ENCODE measurements at places on chromosomes 16 and 17. TPM values are rescaled to one million over a fixed set of nuclear protein-coding genes. Genes with fewer than 3 reads are reported as not detected.

Gene DERL2
- 32.6 TPM for total RNA-seq

Gene MPDU1
- total RNA-seq: 37.1 TPM

Gene PRSS27
- total RNA-seq: not detected

Gene GPR139
- total RNA-seq: not detected

Gene CYGB
- 10.9 TPM for total RNA-seq

Gene TMC7
- 7.0 TPM for total RNA-seq

Gene ZNF423
- total RNA-seq: 4.6 TPM

Gene KRT33A
- not detected for total RNA-seq

Gene SLFN14
- not detected for total RNA-seq

Gene CHST5
- total RNA-seq: 160 TPM

Gene TMIGD1
- 168 TPM for total RNA-seq

Gene TBC1D3H
- total RNA-seq: not detected

Gene CDT1
- 7.9 TPM for total RNA-seq
